Stimulated activated CD8-positive, alpha-beta memory T cell treated with anti-CD3 and anti-CD28 coated beads, Interleukin-12 subunit alpha, Interleukin-12 subunit beta, amount 100 ng/mL, for 4 hours (primary cell): ENCODE measurements at places on chromosomes 11 and 22.

GRCh38 chr11:44147751-44148150, 52.3 kb downstream of the EXT2 start:
- no peak for DNase-seq

DNA sequence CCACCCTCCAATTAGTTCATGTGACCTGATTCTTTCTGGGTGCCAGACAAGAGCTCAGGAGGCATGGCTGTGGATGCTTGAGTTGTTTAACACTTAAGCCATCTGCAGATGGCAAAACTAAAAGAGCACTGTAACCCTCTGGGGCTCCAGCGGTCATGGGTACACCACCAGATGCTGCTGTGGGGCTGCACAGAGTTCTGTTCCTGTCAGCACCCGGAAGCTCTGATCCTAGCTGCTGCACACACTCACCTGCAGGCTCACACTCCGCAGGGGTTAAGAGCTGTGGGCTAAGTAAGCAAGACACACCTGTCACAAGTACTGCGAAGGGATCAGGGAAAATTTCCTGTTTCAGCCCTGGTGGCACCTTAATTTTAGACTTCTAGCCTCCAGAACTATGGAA, 307.8 kb downstream of the C11orf87 start:
- DNase-seq, result no peak

GRCh38 chr11:33195462-33196173, 34.3 kb upstream of the CSTF3 start:
- DNase-seq, result no peak

DNA sequence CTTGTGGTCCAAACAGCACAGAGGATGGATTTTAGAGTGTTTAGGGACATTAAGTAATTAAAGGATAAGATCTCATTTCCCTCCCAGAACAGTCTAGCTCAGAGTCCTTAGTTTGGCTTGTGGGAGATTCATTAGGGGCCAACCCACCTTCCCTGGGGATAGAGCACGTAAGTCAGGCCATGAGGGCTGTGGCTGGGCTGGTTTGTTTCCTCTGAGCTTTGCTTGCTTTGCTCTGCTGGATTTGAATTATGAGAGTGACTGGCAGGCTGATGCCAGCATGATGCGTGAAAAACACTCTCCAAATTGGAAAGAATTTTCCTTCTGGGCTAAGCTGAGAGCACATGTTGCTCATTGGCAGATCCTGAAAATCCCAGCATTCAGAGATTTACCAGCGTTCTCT, 84.7 kb upstream of the HEPHL1 start:
- DNase-seq, result no peak

DNA sequence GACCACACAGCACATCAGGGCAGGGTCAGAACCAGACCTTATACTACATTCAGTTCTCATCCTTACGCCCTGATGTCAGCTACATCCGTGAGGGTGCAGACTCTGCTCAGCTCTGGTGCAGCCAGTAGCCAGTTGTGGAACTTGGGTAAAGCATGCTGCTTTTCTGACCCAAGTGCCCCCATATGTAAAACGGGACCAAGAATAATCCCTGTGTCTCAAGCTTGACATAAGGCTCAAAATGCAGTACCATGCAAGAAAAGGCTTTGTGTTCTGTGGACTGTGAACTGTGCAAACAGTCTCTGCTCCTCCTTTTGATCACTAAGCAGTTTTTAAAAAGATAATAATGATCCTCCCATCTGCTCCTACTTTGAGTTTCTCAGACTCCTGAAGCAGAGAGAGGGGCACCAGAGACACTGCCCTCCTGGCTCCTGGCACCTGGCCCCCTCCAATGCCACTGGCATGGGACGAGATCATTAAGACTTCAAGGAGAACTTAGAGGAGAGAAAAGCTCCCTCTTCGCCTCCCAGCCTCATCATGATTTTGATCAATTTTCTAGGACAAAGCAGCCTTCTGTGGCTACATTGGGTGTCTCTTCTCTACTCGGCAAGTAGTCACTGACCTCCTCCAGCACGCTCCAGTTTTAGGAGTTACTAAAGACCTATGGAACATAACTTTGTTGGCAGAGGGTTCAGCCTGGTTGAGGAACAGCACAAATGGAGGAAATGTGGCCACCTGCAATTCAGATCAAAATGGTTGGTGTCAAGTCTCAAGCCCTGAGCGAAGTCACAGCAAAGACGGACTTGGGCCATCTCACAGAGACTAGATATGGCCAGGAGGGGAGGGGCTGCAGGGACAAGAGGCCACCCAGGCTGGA, 23.9 kb downstream of the IL10RA start:
- DNase-seq, result no peak

DNA sequence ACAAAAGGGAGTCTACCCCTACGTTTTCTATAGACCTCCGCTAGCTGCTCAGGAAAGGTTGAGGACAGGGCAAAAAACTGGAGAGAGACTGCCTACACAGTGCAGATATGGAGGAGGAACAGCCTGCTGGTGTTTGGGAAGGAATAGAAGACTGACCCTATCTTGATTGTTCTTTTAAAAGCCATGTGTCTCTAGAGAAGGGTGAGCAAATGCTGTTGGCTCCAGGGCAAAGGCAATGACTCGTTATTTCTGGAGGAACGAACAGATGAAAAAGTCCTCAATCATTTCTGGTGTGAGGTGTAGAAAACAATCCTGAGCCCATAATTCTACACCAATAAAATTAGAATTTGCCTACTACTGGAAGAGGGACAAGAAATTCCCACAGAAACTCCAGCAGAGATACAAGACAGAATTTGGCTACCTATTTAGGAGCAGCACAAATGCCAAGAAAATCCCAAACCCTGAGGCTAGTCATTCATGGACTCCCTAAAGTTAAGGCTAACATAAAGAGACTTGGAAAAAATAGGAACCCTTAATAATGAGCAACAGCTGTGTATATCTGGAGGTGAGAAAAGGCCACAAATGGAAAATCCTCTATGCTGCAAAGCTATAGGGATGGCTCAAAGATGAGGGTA, 1206.3 kb upstream of the CNTN5 start:
- DNase-seq, result no peak

GRCh38 chr11:95353706-95354105, 122.7 kb upstream of the SESN3 start:
- no peak for DNase-seq

DNA sequence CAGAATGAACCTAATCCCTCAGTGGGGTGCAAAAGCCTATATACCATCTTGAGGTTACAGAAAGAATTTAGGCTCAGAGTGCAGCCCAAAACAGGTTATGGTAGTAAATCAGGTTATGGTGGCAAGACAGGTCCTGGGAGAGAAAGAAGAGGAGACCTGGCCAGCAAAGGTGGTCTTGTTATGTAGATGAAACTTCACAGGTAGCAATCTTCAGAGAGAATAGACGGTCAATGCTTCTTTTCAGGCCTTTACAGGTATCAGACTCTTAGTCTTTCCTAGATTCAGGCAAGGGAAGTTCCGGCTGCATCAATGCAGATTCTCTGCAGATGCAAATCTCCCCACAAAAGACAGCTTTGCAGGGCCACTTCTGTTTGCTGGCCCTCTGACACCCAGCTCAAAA, 45.8 kb upstream of the SORL1 start:
- no peak for DNase-seq

- DNase-seq, result no peak
These were observed 240.0 kb downstream of the MIAT start for GRCh38 chr22:26897384-26897783.

DNA sequence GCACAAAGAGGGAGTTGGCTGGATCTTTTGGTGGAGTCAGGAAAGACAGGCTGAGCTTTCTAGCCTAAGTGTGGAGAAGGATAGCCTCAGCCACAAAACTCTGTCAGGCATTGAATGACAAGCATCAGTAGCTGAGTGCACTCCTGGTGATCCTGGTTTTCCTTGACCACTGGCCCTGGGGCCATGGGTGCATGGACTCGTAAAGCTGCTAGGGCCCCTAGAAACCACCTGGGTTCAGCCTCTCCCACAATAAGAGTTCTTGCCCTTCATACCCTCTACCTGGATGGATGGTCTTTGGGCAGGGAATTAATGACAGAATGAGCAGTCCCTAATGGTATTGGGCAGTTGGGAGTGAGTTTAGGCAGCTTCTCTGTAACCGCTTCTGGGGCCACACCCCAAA, 22.9 kb downstream of the TUB start:
- DNase-seq, result no peak

DNA sequence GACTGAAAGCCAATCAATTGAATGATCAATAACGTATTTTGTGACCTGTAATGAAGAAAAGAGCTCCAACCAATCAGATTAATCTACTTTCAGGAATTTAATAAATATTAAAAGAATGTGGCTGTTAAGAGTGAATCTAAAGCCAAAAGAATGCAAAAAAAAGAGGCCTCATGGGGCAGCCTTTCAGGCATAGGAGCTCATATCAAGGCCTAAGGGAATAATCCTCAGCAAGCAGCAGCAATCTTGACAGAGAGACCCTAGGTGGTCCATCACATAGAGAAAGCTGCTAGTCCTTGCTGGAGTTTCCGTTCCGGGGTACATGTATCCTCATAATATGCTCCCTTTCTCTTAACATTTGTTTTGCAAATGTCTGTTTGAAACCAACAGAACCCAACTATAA, 313.1 kb upstream of the PITPNB start:
- DNase-seq, result no peak

DNA sequence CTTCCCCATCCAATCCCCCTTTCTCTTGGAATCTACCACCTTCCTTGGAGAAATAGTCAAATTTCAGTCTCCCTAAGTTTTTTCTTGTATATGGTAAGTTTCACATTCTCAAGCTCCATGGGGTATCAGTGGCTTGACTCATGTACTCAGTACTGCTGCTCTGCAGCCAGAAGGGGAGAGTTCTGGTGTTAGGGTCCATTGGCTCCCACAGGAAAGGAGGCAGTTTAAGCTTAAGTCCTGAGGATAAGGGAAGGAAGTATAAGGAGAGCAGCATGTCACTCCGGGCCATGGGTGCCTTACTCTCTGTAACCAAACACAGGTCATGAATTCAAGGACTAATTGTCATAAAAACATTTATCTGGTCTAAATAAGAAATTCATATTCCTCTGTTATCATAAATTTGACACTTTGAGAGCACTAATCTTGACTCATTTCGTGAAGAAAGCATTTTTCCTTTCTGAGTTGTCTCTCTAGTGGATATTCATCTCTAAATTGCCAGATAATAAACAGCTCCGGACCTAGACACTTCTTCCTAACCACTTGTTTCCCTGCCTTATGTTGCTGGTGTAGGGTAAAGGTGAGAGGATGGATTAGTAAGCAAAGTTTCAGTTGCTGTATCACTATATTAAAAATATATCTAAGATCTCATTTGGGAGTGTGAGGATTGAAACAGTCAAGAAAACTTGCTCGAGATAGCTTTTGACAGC, 20.1 kb upstream of the SORL1 start:
- DNase-seq, result no peak

DNA sequence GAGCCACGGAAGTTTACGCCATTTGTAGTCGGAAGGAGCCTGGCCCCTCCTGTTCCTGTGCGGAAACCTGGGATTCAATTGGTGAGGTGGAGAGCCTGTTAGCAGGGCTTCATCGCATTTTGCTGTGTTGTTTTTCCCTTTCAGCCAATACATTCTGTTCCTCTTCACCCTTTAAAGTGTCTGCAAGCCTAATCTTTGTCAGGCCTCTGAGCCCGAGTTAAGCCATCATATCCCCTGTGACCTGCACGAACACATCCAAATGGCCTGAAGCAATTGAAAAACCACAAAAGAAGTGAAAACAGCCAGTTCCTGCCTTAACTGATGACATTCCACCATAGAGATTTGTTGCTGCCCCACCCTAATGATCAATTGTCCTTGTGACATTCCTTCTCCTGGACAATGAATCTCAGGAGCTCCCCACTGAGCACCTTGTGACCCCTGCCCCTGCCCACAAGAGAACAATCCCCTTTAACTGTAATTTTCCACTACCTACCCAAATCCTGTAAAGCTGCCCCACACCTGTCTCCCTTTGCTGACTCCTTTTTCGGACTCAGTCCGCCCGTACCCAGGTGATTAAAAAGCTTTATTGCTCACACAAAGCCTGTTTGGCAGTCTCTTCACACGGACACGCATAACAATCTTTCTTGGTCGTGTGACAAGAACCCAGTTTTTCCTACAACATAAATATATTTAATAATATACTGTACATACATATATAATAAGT, 37.1 kb upstream of the MMP12 start:
- no peak for DNase-seq

GRCh38 chr22:24236656-24237055, 8.2 kb downstream of the GGT5 start:
- DNase-seq, result no peak

DNA sequence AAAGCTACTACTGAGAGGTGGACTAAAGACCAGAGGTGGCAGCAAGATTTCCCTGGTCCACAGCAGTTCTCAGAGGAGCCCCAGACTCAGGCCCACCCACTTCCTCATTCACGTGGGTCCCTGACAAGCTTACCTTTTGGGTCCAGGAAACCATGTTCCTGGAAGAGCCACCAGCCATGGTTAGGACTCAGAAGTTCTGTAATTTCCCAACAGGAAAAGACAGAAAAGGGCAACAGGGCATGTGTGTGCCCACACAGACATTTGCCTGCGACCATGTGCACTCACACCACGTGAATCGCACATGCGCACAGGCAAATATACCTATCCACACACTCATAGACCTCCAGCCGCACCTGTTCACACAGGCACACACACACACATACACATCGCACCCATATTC, 42.9 kb downstream of the LRRC32 start:
- no peak for DNase-seq

DNA sequence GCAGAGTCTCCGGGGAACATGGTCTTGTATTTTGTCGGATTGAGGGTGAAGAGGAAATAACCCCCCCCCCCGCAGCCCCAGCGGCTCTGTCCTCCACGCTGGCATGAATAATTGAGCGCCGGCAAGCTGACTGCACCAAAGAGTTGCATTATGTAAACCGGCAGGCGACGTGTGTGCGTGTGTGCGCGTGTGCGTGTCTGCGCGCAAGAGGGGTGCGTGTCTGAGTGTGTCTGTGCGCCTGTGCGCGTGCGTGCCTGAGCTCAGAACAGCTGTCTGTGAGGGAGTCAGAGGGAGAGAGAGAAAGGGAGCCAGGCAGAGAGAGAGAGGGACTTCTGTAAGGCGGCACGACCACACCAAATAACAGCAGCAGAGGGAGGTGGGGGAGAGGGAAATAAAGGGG, 94.4 kb downstream of the SCN3B start:
- no peak for DNase-seq

- no peak for DNase-seq
These were observed 468.9 kb downstream of the NTM start for GRCh38 chr11:131839326-131839725.
